ENCODE measurements at places on chromosomes 2 and 18.

DNA sequence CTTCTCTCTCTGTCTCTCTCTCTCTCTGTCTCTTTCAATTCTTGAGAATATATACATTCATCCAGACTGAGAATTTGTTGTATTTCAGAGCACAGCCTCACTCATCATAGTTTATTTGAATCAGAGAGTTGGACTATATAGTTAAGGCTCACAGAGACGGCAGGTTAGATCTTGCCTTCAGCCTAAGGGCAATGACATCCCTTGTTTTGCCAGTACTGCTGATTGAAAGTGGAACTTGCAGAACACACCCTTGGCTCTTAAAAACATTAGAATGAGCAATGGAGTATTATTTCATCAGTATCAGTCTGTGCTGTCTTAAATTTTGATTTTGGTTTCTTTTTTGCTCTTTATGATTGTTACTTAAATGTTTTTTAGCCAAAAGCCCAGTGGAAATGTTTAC is 62.0 kb upstream of the DSG1 start:
- no peak for DNase-seq

GRCh38 chr18:5429681-5430080 is 114.1 kb downstream of the EPB41L3 start:
- DNase-seq = no peak

DNA sequence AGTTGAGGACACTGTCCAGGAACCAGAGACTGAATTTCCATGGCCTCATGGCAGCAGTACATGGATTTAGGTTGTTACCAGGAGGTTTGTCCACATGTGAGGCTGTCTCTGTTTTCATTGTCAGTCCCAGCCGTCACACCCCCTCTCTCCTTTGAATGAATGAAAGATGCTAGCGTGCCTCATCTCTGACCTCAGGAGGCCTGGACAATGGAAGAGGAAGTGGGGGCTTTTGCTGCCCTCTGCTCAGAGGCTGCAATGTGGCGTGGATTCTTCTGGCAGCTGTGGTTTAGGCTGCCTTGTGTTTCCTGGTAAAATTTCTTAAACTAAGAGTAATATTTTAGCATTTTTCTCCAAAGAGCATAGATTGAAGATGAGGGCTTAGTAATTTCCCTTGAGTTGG is 47.5 kb downstream of the RAB31 start:
- DNase-seq = no peak

GRCh38 chr2:159297042-159297707 is 10.7 kb upstream of the WDSUB1 start:
- no peak for DNase-seq

GRCh38 chr2:43224131-43224570 is 2.3 kb downstream of the ZFP36L2 start:
- DNase-seq = peak; percentile 52

GRCh38 chr2:181540421-181540820 is 83.2 kb downstream of the ITGA4 start:
- no peak for DNase-seq

- DNase-seq = no peak
Observed at GRCh38 chr2:178233428-178233827, 39.1 kb downstream of the OSBPL6 start.

DNA sequence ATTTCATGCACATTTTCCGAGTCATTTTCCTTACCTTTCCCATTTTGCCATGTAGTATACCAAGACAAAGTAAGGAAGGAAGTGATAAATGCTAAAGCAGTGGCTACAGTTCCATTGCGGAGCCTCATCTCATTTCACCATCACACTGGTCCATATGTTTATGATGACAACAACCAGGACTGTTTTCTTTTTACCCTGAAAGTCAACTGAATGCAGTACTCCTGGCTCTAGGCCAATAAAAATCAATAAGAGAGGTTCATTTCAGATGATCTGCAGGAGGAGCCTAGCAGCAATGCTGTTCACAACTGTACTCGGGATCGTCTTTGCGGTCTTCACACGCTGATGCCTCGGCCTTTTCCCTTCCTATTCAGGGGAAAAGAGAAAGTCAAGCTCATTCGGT is 4.7 kb downstream of the MGAT4A start:
- DNase-seq = no peak

Measured in effector memory CD4-positive, alpha-beta T cell (primary cell).